ENCODE measurements at places on chromosomes 11 and 22.
A peak's percentile ranks its signal among the peaks of the same experiment; 100 is the strongest.

DNA sequence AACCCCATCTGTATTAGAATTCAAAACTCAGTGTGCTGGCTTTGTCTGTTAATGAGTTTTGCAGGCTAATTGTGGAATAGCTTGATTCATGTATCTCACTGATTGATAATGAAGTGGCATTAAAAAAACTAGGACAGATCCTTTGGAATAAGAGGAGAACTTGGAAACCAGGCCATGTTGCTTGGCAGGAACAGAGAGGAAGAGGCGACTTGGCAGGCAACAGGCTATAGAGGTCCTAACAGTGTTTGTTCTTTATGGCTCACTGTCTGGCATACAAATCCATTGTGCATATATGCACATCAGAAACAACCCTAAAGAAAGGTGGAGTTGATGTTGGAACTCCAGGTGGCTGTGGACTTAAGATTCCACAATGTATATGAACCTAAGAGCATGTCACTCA, 17.4 kb upstream of the OR9I1 start:
- no peak for DNase-seq

DNA sequence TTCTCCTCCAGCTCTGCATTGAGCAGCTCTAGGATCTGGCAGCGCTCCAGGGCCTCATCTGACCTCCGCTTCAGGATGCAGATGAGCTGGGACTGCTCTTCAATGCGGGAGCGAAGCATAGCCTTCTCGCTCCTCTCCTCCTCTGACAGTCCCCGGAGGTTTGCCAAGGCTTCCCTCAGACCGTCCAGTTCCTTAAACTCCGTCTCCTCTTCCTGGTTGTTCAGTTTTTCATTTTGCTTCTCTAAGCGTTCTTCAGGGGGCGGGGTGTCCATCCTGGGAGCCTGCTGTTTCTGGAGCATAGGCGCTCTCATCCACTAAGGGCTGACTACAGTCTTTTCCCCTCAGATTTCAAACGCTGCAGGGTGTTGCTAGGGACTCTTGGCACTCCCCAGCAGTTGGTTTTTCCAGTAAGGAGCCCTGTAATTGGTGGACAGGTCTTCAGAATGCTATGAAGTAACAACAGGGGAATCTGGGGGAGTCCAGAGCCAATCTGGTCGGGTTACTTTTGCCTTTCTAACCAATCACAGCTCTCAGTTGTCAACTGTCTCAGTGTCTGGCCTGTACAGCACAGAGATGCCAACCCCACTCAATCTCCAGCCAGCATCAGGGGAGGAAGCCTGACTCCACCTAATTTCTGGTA, at the start of gene CCDC89:
Gene CCDC89 (minus strand): TSS at position 376 of the 640 bp plus-strand sequence. CDS start 65 bp downstream, at position 311.
- peak; percentile 89 for DNase-seq

DNA sequence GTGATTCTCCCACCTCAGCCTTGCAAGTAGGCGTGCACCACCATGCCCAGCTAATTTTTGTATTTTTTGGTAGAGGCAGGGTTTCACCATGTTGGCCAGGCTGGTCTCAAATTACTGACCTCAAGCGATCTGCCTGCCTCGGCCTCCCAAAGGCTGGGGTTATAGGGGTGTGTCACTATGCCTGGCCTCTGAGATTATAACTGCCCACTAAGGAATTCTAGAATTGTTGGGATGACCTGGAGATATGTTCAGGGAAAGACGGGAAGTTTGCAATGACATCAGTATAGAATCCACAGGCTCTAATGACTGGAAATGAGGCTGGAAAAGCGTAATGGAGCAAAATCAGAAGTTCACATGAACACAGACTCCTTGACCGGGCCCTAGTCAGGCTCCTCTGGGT, 62.2 kb downstream of the CLMP start:
- no peak for DNase-seq

DNA sequence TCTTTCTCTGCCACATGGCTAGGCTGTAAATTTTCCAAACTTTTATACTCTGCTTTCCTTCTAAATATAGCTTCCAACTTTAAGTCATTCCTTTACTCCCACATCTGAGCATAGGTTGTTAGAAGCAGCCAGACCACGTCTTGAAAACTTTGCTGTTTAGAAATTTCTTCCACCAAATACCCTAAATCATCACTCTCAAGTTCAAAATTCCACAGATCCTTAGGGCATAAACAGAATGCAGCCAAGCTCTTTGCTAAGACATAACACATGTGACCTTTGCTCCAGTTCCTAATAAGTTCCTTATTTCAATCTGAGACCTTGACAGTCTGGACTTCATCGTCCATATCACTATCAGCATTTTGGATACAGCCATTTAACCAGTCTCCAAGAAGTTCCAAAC, 749.9 kb downstream of the METTL15 start:
- DNase-seq: no peak

DNA sequence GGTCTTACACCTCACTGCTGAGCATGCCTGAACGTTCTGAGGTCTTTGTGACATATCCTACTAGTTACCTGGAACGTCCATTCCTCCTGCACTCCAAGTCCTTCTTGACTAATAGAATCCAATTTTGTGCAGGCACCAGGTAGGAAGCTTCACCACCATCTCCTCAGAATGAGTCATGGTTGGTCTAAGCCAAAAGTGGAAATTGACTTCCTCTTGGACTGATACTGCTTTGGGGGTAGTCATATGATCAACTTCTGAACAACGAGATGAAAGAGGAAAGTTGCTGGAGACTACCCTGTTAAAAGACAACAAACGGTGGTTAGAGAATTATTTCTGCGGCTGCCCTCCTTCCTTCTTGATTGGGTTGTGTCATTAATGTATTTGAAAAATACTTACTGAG, 374.2 kb upstream of the LARGE1 start:
- no peak for DNase-seq

DNA sequence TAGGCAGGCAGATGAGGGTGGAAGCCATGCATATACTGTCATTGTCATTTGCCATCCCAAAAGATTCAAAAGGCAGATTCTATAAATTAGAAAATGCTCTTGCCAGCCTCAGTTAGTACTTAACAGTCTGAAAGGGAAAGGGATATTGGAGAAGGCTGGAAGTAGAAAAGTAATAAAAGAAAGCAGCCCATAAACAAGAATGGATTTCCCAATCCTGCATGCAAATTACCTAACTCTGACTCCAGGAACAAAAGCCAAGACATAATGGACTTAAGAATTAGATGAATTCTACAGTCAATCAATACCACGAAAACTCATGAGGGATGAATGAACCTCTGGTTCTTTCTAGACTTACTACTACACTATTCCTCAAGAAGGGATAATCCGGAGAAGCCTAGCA, 5.9 kb downstream of the PAK1 start:
- no peak for DNase-seq

- no peak for DNase-seq
Measured at GRCh38 chr11:113570906-113571305, 95.7 kb upstream of the DRD2 start.

- no peak for DNase-seq
Measured at GRCh38 chr11:18615628-18616392, 16.2 kb downstream of the MISFA start.

DNA sequence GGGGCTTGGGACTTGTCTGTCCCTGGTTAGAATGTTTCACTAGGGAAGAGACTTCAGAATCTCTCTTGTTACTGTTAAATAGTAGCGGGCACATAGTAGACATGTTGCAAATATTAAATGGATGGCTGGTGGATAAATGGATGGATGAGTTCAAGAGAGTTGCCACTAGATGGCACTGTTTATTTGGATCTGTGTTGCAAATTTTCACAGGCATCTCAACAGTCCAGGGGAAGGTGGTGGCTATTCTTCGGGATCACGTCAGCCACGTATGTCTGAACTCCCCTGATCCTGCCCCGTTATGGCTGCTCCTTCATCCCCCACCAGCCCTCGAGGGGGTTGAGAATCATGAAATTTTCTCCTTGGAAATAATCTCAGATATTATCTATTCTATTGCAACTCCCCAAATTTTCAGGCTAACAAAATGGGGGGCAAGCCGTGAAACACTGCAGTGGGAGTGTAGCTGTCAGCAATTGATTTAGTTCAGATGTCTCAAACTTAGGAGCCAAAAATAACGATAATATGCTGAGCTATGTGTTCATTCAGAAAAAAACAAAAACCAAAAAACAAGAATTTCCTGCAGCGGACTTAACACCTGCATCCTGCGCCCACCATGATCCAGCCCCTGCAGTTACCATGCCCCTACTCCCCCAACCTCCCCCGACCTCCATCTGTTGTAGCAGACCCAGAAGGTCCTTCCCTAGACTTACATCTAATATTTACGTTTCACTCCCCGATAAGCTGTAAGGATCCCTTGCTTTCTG, 29.1 kb upstream of the BIRC3 start:
- peak; percentile 77 for DNase-seq

- DNase-seq: no peak
Measured at GRCh38 chr11:76153571-76153923, 52.8 kb downstream of the WNT11 start.

DNA sequence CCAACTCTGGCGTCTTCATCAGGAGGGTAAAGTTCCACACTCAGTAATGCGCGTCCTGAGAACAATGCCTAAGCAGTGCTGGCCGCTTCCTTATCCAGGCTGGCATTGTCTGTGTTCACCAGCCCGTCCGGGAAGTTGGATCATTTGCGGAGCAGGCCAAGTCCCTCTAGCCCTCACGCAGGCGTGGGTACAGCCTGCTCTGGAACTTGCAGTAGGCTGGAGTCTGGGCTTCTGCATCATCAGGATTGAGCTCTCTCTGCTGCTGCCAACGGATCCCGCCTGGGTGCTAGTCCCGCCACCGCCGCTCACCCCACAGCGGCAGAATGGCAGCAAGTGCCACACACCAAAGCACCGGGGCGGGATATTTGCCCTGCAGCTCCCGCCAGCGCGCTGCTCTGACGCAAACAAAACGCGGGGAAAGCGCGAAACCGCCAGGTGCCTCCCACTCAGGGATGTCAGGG, 29.0 kb downstream of the GLYATL1 start:
- peak; percentile 13 for DNase-seq

DNA sequence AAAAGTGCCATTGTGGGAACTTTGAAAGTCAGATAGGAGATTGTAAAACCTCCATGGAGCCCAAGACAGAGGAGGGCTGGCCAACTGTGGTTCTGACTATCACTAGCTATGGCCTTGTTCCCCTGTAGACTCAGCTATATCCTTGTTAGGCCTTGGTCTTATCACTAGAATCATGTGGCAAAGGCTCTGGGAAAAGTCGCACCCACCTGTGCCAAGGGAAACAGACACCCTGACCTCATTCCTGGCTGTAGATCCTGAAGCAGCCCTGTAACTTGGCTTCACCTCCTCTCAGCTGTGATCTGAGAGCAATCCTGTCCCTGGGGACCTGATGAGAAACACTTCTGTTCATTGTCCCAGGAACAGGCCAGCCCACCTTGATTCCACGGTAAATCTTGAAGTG, 566.2 kb downstream of the TMEM135 start:
- no peak for DNase-seq

DNA sequence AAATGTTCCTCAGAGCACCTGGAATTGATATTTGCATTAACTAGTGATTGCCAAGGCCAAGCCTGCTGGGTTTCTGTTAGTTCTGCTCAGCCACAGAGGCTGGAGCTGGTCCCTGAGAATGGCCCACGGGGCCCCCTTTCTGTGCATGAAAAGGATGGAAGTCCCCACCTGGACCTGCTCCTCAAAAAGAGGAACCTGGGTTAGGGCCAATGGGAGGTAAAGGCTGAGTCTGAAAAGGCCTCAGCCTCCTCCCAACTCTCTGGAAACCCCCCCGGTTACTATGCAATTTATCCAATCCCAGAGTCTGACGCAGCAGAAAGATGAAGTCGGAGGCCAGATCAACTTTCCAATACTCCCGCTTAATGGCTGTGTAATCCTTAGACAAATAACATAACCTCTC, 6.8 kb upstream of the CREB3L1 start:
- no peak for DNase-seq

DNA sequence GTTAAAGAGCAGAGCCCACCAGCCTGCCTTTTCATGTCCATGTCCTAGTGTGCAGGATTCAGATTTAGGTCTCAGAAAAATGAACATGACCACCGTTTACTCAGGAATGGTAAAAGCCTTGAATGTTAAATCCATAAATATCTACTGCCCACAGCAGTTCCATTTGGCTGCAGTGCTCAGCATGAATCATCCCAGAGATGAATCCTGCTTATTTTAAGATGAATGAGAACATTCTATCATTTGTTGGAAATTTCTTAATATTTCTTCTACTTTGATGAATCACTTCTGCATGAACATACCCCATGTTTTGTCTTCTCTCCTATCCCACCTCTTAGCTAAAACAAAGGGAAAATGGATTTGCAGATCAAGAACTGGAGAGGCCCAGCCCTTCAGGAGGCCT, 47.5 kb upstream of the AQP11 start:
- no peak for DNase-seq

GRCh38 chr11:132451942-132452601, 1080.2 kb downstream of the OPCML start:
- no peak for DNase-seq

GRCh38 chr11:34509336-34509876, 4.2 kb downstream of the ELF5 start:
- DNase-seq: peak; percentile 26

- no peak for DNase-seq
Measured at GRCh38 chr11:45368697-45369096, 82.6 kb upstream of the SYT13 start.

DNA sequence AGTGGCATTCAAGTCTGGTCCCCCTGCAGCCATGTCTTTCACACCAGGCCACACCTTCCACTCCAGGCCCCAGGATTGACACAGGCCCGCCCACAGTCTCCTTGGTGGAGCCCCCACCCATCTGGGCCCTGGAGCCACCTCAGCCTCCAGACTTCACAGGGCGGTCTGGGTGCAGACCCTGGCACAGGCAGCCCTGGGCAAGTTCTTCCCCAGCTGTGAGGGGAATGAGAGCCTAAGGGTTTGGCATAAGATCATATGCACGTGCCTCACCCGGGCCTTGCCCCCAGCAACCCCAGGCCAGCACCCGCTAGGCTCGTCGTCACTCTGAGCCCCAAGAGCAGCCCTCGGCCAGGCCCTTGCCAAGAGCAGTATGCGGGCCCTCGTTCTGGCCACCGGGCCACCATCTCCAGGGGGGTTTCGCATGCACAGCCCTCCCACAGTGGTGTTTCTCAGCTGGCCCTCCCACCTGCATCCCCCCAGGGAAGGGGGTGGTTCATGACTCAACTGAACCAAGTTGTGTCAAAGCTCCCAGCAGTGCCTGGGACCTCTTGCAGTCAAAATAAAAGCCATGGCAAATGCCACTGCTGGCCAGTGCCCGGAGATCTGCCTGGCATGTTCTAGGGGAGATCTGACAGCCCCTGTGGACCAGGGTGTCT, 70.4 kb upstream of the KCNQ1OT1 start:
- no peak for DNase-seq

DNA sequence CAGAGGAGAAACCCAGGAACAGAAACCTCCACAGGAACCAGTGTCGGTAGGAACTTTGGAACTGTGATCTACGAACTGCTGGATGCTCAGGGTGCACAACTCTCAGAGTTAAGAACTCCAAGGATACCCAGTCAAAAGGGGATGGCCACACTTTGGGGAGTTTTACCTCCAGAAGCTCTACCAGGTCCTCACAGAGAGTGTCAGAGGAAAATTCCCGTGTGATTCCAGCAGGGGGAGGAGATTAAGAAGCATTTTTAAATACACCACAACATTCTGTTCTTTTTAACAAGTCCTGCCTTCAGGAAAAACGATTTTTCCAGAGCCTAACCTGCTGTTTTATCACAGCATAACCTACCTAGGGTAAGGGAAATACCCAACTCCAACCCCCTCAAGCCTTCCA, 104.0 kb downstream of the SOX6 start:
- no peak for DNase-seq
